ENCODE measurements at places on chromosomes 5 and 9. TPM values are rescaled to one million over a fixed set of nuclear protein-coding genes. Genes with fewer than 3 reads are reported as not detected.

VLDLR gene
- total RNA-seq, result 9.9 TPM

IL5 gene
- not detected for total RNA-seq

TRIM36 gene
- total RNA-seq, result 45.7 TPM

JAKMIP2 gene
- 2.0 TPM for total RNA-seq

HRCT1 gene
- 161 TPM for total RNA-seq

Data from mucosa of descending colon (tissue), 3 donors.